ENCODE measurements at places on chromosomes 5 and 9. TPM values are rescaled to one million over a fixed set of nuclear protein-coding genes. Genes with fewer than 3 reads are reported as not detected.

DNA sequence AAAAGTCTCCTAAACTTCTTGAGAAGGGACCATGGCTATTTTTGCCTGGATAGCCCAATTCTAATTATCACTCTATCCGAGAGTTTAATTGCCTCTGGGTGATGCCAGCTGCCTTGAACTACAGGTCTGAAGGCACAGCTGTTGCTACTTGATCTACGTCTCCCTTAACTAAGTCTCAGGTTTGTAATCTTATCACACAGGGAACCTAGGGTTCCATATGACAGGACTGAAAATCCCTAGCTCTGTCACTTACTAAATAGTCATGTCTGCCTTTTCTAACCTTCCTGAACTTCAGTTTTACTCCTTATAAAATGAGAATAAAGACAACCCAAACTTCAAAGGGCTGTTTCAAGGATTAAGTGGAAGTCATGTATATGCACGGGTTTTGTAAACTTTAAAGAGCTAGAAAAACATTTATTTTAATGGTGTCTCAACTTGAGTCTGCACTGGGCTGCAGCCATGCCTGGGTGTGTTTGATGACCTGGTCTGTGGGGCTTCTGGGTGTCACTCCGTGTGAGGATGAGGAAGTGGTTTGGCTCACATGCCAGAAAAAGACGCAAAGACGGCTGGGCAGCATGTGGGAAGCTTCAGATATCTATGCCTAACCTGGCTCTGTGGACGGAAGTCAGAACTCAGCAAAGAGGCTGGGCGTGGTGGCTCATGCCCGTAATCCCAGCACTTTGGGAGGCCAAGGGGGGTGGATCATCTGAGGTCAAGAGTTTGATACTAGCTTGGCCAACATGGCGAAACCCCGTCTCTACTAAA is 129.3 kb upstream of the SLC44A1 start:
- DNase-seq: no peak

- DNase-seq: no peak
These were observed 78.4 kb downstream of the VAV2 start for GRCh38 chr9:133913571-133914369.

DNA sequence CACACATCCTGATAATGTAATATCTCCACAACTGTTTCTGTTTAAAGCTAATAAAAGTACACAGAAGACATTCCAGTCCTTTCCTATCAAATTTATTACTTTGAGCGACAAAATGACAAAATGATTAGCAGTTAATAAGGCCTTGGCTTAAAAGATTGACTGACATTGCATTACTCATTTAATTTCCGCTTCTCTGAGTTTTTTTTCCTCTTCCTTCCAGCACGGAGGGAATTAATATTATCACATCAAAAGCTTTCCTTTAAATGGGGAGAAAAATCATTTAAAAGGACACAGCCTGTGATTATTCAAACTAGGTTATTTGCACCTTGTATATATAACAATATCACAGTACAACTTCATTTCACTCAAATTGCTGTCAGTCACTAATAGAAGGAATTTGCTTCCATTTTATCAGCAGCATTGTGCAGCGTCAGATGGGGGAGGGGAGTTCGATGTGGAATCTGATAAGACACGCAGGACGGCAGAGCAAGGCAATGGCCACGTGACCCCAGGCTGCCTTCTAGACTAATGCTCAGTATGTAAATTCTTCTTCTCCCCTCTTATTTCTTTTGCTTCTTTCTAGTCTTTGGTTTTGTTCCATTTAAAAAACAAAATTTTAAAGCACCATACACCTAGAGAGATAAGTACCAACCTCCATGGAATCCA is 400.5 kb downstream of the IRX1 start:
- DNase-seq: no peak

DNA sequence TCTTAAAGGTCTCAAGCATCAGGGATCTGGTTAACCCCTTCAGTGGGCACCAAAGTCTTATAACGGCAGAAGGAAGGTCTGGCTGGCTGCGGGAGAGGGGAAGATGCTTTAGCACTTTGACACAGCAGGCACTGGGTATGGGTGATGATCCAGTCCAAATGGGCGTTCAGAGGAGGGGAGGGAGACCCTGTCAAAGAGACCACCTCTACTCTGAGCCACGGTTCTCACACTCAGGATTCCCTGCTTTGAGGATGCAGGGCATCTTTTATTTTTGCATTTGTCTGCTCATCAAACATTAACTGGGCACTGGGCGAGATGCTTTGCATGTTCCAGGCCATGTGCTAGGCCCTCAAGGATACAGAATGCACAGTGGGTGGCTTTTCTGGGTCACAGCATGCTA is 204.0 kb downstream of the DAB2IP start:
- DNase-seq: no peak

DNA sequence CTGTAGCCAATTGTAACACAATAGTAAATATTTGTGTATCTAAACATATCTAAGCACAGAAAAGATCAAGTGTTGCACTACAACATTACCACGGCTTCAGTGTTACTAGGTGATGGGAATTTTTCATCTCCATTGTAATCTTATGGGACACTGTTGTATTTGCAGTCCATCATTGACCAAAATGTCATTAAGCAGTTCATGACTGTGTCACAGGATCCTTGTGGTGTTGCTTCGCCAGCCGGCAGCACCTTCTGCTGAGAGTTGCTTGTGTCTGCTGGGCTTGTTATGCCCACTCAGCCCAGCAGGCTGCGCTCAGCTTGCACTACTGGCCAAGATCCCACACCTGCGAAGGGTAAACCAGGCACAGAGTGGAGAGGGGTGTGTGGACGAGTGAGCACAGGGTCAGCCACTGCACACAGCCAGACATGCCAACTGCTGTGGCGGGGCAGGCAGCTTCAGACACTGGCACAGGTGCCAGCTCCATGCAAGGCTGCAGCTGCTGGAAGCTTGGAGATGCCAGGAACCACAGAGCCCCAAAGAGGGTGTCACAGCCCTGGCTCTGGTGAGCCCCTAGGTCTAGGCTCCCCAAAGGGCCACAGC is 273.7 kb downstream of the CETN3 start:
- DNase-seq: no peak

DNA sequence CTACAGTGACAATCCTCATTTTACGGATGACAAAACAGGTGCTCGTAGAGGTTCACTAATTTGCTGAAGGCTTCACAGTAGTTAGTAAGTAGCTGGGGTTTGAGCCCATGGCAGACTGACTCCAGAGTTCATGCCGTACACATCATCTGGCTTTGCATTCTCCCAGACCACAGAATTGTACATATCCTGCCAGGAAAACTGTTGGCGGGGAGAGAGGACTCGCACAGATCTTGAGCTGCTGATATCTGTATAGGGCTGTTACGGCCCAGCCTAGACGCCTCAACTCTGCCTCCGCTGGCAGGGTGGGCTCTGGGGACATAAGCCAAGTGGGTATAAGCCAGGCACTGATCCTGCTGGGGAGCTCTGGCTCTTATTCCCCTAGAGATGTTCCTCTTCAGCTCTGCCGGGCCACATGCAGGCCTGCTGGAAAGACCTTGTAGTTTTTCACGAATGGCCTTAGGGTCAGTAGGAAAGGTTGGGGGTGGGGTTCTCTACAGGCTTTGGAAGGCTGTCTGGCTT is 16.3 kb downstream of the LARP1 start:
- DNase-seq: no peak

DNA sequence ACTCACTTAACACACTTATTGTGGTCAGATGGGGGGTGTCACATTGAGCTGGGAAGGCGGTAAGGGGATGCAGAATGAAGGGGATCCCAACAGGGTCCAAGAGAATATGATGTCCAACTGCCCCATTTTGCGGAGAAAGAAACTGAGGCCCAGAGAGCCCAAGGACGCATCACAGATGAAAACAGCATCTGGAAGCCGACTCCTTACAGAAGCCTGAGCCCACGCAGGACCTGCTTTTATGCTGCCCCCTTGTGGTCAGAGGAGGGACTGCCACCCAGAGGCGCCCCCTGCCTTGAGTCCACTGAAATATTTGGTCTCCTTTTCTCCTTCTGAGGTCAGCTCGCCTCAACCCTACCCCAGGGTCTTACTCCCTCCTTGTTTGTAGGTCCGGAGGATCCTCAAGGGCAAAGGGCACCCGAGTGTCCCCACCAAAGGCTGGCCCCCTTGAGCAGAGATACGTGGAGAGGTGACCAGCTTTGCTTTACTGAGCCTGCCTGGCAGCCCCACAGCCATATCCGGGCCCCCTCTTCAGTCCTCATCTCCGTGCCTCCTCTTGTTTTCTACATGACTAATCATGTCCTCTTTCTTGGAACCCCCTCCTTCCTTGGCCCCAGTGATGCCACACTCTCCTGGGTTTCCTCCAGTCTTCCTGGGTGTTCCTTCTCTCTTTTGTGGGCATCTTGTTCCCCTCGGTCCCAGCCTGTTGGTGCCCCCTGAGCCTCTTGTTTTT is 30.0 kb upstream of the TTLL11 start:
- peak; percentile 78 for DNase-seq

DNA sequence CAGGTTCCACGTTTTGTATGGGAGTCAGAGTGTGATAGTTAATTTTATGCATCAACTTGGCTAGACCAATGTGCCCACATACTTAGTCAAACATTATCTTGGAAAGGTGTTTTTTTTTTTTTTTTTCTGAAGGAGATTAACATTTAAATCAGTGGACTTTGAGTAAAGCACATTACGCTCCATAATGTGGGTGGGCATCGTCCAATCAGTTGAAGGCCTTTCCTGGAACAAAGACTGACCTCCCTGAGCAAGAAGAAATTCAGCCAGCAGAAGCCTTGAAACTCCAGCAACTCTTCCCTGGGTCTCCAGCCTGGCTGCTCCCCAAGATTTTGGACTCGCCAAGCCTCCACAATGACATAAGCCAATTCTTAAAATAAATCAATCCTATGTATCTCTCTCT is 711.4 kb downstream of the MTRR start:
- DNase-seq: no peak

DNA sequence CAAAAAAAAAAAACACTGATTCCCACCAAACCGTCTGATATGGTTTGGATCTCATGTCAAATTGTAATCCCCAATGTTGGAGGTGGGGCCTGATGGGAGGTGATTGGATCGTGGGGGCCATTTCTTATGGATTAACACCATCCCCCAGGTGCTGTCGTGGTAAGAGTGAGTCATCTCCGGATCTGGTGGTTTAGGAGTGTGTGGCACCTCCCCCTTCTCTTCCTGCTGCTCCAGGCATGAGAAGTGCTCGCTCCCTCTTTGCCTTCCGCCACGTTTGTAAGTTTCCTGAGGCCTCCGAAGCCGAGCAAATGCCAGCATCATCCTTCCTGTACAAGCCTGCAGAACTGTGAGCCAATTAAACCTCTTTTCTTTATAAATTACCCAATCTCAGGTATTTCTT is 45.2 kb downstream of the HSD17B3 start:
- no peak for DNase-seq

GRCh38 chr5:176817841-176818377 is 7.5 kb downstream of the UNC5A start:
- peak; percentile 25 for DNase-seq

Gene TMC1
- total RNA-seq: not detected

Gene ZNF300
- total RNA-seq: 1.8 TPM

Gene C9orf152
- not detected for total RNA-seq

Gene SLC34A3
- not detected for total RNA-seq
